Ovary (tissue), 10 donors: ENCODE measurements at places on chromosomes 3 and 15.

- no peak for DNase-seq
Measured at GRCh38 chr3:9898467-9899241, 4.0 kb upstream of the IL17RE start.

GRCh38 chr3:33722191-33722590, 4.1 kb upstream of the CLASP2 start:
- DNase-seq = no peak

DNA sequence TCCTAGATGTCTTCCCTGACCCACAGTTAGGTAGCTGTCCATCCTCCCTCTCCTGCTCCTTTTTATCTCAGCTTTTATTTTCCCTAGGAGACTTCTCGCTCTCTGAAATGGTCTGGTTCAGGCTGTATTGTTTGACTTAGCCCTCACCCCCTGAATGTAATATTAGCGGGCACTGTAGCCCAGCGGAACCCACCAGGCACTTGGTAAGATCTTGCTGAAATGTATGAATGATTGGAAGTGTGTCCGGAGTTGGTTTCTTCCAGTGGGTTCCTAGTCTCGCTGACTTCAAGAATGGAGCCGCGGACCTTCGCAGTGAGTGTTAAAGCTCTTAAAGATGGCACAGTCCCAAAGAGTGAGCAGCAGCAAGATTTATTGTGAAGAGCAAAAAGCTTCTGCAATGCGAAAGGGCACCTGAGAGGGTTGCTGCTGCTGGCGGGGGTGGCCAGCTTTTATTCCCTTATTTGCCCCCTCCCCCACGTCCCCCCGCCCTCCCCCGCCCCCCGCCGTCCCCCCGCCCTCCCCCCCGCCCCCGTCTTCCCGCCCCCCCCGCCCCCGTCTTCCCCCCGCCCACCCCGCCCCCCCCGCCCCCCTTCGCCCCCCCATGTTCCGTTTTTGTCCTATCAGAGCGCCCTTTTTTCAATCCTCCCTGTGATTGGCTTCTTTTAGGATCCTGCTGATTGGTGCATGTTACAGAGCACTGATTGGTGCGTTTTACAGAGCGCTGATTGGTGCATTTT, 694 bp upstream of the EEFSEC start:
- DNase-seq = no peak

DNA sequence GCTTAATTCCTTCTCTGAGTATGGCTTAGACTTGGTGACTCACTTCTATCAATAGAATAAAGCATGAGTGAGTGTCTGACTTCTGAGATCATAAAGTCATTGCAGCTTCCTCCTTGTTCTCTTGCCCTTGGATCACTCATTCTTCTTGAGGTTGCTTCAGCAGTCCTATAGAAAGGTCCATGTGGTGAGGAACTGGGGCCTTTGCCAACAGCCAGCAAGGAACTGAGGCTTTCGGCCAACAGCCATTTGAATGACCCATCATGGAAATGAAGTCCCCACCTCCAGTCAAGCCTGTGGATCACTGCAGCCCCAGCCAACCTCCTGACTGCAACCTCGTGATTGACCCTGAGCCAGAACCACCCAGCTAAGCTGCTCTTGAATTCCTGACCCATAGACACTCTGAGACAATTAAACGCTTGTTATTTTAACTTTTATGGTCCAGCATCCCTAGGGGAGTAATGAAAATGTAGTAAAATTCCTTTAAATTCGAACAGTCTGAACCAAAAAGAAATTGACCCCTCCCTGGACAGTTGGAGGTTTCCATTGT, 84.5 kb downstream of the WDR76 start:
- DNase-seq = no peak
